ENCODE measurements at places on chromosomes 7 and 10.

DNA sequence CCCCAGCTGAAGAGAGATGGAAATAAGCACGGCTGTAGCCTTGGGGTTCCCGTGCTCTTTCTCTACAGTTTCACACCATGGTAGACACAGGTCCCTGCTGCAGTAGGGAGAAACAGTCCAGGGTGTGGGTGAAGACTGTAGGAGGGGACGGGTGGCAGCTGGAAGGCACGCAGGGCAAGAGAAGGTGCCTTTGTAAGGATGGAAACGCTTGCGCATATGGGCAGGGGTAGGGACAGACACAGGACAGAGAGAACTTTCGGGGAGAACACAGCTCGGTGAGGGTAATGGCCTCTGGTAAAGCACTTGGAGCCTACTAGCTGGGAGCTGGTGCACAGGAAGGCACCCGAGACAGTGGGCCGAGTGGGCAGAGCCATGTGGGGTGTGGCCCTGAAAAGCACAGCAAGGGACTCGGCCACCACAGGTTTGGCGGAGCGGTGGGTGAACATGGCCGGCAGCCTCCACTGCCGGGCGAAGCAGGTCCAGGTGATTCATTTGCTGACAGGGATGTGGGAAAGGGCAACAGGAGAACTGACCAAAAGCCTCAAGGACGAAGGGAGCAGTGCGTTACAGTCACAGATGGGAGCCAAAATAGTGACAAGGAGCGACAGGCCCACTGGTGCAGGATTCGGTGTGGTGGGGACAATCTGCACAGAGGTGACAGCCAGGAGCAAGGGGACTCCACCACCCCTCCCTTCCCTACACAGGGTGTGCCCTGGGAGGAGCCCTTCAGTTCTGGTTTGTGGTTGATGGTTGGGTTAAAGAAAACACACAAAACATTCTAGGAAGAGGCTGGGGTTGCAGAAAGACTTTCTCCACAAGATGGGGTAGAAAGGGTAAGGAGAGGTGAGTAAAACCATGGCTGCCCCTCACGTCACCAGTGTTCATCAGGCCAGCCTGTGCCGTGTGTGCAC is 97.1 kb downstream of the VOPP1 start:
- DNase-seq, result no peak

DNA sequence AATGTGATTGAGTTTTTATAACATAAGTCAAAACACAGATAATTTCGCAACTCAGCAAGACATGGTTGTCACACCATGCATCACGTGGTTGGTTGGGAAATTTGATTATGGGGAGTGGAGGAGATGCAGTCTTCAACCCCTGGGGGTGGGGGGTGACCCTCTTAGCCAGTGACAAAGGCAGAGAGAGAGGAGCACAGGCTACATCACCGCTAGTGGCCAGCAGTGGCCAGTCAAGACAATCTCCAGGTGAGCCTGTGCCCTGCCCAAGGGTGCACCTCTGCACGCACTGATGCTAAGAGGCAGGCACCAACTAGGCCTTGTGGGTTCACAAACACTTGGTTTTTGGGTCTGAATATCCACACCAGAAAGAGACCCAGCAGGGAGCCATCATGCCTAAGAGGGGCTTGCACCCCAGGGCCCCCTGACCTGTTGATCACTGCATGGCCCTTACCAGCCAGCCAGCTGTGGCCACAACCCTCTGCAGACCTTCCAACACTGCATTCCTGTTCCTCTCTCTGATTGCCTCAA is 244.4 kb downstream of the FANK1 start:
- no peak for DNase-seq

- no peak for DNase-seq
Observed at GRCh38 chr7:1053002-1053411, 8.7 kb downstream of the GPR146 start.

GRCh38 chr7:115133248-115133647 is 211.4 kb downstream of the MDFIC start:
- no peak for DNase-seq

DNA sequence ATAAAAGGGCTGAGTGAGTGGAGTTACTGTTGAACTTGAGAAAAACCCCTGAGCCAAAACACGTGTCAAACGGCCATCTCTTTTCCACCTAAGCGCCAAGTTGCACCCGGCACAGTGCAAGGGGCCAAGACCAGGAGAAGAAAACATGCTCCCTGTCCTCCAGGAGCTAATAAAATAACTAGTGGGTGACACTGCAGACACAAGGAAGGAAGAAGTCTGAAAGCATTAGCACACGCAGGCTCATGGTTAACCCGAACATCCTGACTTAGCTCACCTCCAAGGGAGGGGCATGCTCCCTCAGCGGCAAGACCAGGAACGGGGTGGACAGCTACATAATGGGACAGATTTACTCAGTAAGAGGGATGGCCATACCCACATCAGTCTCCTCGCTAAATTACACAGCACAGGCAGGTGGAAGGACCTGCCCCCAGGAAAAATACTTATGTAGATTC is 65.0 kb downstream of the PIP4K2A start:
- DNase-seq, result no peak

DNA sequence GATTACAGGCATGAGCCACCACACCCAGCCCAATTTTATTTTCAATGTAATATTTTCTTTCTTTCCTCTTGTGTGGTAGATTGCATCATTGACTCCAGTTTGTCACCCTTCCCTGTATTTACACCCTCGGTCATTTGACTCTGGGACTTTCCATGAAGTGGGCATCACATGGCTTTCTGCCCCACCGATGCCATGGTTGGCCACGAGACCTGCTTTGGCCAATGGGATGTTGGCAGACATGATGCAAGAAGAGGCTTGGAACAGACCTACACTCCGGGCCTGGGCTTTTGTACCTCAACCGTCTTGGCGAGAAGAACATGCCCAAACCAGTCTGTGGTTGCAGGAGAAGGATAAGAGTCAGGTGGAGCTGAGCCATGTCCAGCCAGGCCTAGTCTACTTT is 38.8 kb upstream of the CACUL1 start:
- no peak for DNase-seq

- DNase-seq, result peak; percentile 70
Observed at GRCh38 chr10:58017719-58018367, 249.9 kb downstream of the IPMK start.

- no peak for DNase-seq
Observed at GRCh38 chr7:76016191-76016947, 22.0 kb upstream of the TMEM120A start.

GRCh38 chr10:89916468-89917215 is 215.3 kb downstream of the KIF20B start:
- DNase-seq, result no peak

GRCh38 chr7:8215648-8216333 is 46.2 kb downstream of the ICA1 start:
- DNase-seq, result no peak

GRCh38 chr10:33217854-33218253 is 116.6 kb downstream of the NRP1 start:
- no peak for DNase-seq

- DNase-seq, result peak; percentile 50
Observed at GRCh38 chr10:16597656-16598055, 76.0 kb upstream of the C1QL3 start.

- DNase-seq, result no peak
Observed at GRCh38 chr10:14562218-14563075, 212.2 kb downstream of the FAM107B start.

DNA sequence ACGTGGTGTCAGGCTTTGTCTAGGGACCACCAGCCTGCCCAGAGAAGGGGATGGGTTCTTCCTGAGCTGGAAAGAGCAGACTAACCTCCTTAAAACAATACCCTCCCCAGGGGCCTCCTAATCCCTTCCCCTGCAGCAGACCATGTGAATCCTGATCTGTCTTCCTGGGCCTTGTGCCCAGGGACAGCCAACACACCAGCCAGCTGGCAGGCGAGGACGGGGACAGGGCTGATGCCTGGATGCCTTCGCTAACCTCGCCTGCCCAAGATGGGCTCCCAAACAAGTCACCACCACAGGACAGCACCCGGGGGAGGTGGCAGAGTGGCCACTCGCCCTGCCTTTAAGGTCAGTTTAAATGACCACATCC is 17.6 kb downstream of the PODXL start:
- peak; percentile 44 for DNase-seq

DNA sequence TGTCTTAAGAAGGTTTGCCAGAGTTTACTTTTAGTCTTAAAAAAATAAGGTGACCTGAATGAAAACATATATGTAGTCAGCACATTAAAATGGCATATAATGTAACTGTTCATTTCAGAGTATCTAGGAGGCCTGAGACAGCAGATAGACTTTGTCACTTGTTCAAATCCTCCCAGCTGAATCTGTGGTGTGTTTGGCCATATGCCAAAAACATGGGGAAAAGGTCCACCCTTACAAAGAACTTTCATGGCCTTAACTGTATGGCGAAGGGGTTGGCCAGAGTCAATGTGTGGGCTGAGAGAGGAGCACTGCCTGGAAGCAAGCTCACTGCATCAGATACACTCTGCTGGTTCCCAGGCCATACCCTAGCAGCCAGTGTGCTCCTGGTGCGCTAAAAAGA is 113.7 kb downstream of the ALOX5 start:
- DNase-seq, result no peak

GRCh38 chr7:146660839-146661238 is 544.2 kb downstream of the CNTNAP2 start:
- DNase-seq, result no peak

All from AG08395 (cell line).